Activated CD8-positive, alpha-beta memory T cell treated with anti-CD3 and anti-CD28 coated beads for 24 hours (primary cell): ENCODE measurements at places on chromosomes 2 and 18.

DNA sequence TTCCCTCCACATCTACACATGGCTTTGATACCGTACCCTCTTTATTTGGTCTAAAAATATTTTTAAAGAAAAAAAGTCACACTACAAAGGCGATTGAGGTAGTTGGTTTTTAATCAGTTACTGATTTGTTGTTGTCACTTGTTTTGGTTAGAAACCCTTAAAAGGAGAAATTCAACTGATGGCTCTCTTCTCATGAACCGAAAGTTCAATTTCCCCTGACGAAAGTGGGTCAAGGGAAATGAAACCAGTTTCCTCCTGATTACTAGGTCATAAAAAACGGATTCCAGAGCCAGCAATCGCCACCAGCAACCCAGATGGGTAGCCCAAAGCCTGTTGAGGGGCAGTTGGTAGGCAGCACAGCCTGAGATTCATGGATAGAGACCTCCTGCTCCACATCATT is 63.2 kb downstream of the DLGAP1 start:
- no peak for DNase-seq

- DNase-seq, result no peak
Measured at GRCh38 chr2:55779459-55780421, 86.1 kb upstream of the PNPT1 start.

DNA sequence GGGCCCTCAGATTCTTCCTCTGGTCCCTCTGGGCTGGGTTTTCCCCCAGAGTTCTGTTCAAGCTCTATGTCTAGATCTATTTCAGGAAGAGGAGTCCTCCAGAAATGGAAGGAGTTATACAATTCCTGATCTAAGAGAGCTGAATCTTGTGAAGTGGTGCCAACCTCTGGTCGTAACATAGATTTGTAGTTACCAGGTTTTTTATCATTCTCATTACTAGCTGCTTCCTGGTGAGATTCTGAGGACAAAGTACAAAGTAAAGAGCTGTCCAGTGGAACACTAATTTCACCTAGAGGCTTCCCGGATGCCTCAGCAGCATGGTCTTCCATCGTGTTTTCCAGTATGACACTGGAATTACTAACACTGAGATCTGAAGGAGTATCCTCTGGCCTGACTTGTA is 44.1 kb downstream of the PPP4R1 start:
- no peak for DNase-seq

GRCh38 chr2:223099561-223099960 is 47.6 kb downstream of the KCNE4 start:
- no peak for DNase-seq

- DNase-seq, result no peak
Measured at GRCh38 chr2:150259746-150260145, 227.7 kb downstream of the RND3 start.
